ENCODE measurements at places on chromosomes 6 and 20. TPM values are rescaled to one million over a fixed set of nuclear protein-coding genes. Genes with fewer than 3 reads are reported as not detected.

- H3K36me3 ChIP-seq = no peaks in the 10 kb centered on the region
- peak overlapping the region; percentile 90 for H3K4me3 ChIP-seq
- peaks cover 5% of the 10 kb centered on the region for H3K4me1 ChIP-seq
Observed at GRCh38 chr6:122400462-122401089, 1.1 kb downstream of the HSF2 start.

- H3K36me3 ChIP-seq = no peaks in the 10 kb centered on the region
- no peaks in the 10 kb centered on the region for H3K27me3 ChIP-seq
- no peak for DNase-seq
Observed at GRCh38 chr6:112665114-112665513, 318.0 kb downstream of the RFPL4B start.

Gene SIGLEC1
- 4.6 TPM for total RNA-seq

Gene RPS6KA2
- 7.8 TPM for total RNA-seq

Gene COQ3
- total RNA-seq = 8.5 TPM

Gene ADGB
- total RNA-seq = 0.57 TPM

Gene HAO1
- total RNA-seq = not detected

- no peaks in the 10 kb centered on the region for H3K36me3 ChIP-seq
- peaks cover 16% of the 10 kb centered on the region for H3K27me3 ChIP-seq
- no peak for DNase-seq
- no peak overlapping the region for H3K4me3 ChIP-seq
- H3K27ac ChIP-seq = no peak overlapping the region
- no peaks in the 10 kb centered on the region for H3K4me1 ChIP-seq
Observed at GRCh38 chr6:39051399-39052122, 3.0 kb downstream of the GLP1R start.

DNA sequence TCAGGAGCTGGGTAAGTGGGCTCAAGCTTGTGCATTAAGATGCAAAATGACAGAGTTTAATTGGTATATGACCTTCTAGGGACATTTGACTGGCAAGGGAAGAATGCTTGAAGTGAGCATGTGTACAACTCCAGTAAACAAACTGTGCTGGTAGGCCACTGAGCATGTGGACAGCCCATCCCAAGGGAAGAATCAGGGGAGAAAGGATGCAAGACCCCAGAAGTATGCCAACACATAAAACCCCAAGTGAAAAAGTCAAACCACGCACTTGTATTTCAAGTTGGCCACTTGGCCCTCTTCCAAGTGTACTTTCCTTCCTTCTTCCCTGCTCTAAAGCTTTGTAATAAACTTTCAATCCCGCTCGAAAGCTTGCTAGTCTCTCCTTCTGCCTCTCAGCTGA lies 10.4 kb upstream of the THBD start:
- no peak for DNase-seq
- no peak overlapping the region for H3K4me3 ChIP-seq

- H3K4me1 ChIP-seq = no peaks in the 10 kb centered on the region
- DNase-seq = no peak
- no peaks in the 10 kb centered on the region for H3K36me3 ChIP-seq
- H3K27me3 ChIP-seq = no peaks in the 10 kb centered on the region
Observed at GRCh38 chr20:32632461-32633354, 41.0 kb downstream of the C20orf203 start.

Gene RBM24
- 2.8 TPM for total RNA-seq

DNA sequence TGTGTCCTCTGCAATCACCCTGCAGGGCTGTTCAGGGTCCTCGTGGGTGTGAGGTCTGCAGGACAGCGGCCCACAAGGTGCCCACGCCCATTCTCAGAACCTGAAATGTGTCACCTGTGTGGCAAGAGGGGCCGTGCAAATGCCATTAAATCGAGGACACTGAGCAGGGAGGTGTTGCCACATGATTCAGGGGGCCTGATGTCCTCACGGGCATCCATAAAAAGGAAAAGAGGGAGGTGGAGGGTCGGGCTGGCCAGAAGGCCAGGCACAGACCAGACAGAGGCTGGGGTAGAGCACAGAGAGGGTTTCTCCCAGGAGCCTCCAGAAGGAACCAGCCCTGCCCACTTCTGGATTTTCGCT lies 239.6 kb downstream of the ERMARD start:
- no peak overlapping the region for H3K27ac ChIP-seq
- no peak for DNase-seq
- H3K4me3 ChIP-seq = no peak overlapping the region
- H3K4me1 ChIP-seq = no peaks in the 10 kb centered on the region
- no peaks in the 10 kb centered on the region for H3K27me3 ChIP-seq

Gene GPR6
- total RNA-seq = not detected

DNA sequence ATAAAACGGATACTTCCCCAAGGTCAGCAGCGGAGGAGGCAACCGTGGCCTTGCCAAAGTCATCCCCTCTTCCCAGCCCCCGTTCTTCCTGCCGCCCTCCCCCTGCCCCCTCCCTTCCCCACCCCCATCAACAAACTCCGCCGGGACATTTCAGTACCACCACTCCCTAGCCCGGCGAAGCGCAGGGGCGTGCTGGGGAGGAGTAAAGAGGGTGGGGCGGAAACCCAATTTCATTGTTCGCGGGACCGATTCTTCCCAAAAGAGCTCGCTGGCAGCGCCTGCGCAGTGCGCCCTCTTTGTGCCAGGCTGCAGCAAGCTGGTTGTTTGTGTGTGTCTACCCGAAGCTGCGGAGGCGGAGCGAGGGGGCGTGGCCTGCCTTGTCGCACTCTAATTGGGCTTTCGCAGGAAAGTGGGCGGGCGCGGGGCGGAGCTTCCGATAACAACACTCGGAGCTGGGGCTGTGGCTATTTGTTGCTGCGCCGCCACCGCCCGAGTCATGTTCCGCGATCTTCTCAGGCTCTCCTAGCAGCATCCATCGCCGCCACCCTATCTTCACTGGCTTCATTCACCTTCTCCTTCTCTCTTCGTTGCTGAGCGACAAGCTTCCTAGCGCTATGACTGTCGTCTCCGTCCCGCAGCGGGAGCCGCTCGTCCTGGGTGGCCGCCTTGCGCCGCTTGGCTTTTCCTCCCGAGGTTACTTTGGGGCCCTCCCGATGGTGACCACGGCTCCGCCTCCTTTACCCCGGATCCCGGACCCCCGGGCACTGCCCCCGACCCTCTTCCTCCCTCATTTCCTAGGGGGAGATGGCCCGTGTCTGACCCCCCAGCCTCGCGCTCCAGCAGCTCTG lies at the start of gene PNRC1:
Gene PNRC1 (plus strand): TSS at position 471 of the 848 bp plus-strand sequence. CDS start 144 bp downstream, at position 615.
- H3K4me3 ChIP-seq = peak within 1 kb of the TSS; percentile 78
- peak; percentile 100 for DNase-seq
- peak within 1 kb of the TSS; percentile 99 for H3K27ac ChIP-seq
- peaks cover 2% of the 10 kb centered on the region for H3K36me3 ChIP-seq
- no peaks in the 10 kb centered on the region for H3K4me1 ChIP-seq

Gene GABRR1
- total RNA-seq = not detected

DNA sequence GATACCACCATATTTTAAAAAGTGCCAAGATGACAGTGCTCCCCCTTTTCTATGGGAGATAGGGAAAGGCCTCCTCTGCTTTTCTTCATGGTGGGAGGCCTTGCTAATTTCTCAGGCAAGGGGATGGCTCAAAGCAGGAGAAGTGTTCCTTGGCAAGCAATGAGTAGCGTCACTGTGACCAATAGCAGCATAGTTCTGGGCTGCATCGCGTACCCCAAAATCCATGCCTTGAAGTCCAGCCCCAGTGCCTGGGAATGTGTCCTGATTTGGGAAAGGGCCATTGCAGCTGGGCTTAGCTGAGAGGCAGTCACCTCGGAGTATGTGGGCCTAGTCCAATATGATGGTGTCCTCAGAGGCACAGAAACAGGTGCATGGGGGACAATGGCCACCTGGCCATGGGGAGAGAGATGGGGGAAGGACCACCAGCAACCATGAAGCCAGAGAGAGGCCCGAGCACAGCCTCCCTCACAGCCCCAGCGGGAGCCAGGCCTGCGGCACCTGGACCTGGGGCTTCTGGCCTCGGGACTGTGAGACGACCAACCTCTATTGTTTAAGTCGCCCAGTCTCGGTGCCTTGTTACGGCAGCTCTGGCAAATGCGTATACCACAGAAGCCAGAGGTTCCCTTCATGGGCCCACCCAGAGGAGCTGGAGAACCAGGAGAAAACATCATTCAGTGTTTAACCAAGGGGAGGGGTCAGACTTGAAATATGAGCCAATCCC lies 153.1 kb upstream of the RPS6KA2 start:
- DNase-seq = no peak
- H3K4me1 ChIP-seq = no peaks in the 10 kb centered on the region
- no peaks in the 10 kb centered on the region for H3K36me3 ChIP-seq
- H3K27ac ChIP-seq = no peak overlapping the region
- H3K27me3 ChIP-seq = no peaks in the 10 kb centered on the region

DNA sequence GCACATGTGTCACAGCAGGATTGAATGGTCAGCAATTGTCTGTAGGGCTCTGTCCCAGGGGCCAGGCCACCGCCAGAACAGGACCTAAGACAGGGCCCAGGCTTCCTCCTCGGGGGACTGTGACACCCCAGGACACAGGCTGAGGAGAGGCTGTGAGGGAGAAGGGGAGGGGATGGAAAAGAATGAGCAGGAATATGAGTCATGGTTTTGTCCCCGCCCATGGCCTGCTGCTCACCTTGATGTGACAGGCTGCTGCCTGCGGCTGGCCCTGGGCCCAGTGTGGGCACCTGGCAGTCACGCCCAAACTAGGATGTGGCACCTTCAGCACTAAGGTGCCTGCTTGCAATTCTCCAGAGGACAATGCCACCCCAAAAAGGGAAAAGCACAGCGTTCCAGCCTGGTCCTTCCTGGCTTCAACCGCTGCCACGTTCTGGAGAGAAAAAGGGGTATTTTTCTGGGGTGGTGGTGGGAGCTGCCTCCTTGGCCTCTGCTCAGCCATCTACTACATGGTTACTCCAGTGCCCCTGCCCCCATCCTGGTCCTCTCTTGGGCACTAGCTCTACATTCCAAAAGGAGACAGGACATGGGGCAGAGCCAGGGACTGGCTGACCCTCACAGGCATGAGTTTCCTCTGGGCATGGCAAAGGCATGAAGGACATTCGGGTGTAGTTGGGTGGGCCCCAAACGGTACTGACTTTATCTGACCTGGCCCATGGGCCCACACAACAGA lies 93.4 kb downstream of the SLC22A23 start:
- no peaks in the 10 kb centered on the region for H3K36me3 ChIP-seq
- peaks cover 10% of the 10 kb centered on the region for H3K4me1 ChIP-seq
- peak; percentile 91 for DNase-seq
- H3K27me3 ChIP-seq = no peaks in the 10 kb centered on the region
- H3K4me3 ChIP-seq = no peak overlapping the region

- H3K4me3 ChIP-seq = no peak overlapping the region
- DNase-seq = no peak
- no peaks in the 10 kb centered on the region for H3K27me3 ChIP-seq
- no peaks in the 10 kb centered on the region for H3K4me1 ChIP-seq
- no peaks in the 10 kb centered on the region for H3K36me3 ChIP-seq
Observed at GRCh38 chr6:110101885-110102284, 77.6 kb downstream of the WASF1 start.

Gene PMEPA1
- 13.0 TPM for total RNA-seq

- H3K4me3 ChIP-seq = no peak overlapping the region
- no peaks in the 10 kb centered on the region for H3K4me1 ChIP-seq
- DNase-seq = no peak
Observed at GRCh38 chr6:129521946-129522345, 188.0 kb downstream of the ARHGAP18 start.

Gene AIF1
- total RNA-seq = 5.0 TPM

Gene PPP1R3D
- 9.2 TPM for total RNA-seq

DNA sequence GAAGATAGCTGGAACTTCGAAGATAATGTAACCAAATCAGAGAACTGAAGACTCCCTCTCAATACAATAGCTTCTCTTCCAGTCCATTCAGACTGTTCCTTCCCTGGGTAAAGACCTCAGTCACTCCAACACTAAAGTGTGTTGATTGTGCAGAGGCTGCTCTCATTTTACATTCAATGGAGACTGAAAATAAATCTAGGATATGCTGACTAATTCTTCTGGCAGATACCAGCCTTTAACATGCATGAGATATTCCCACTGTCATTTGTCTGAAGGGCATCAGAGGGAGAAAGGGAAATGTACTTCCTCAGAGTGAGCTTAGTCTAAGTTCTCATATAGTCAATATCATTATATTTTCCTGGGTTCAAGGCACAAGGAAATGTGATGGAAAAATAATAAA lies 166.4 kb upstream of the IRAK1BP1 start:
- no peaks in the 10 kb centered on the region for H3K4me1 ChIP-seq
- H3K27ac ChIP-seq = no peak overlapping the region
- no peaks in the 10 kb centered on the region for H3K36me3 ChIP-seq
- no peaks in the 10 kb centered on the region for H3K27me3 ChIP-seq
- DNase-seq = no peak
- no peak overlapping the region for H3K4me3 ChIP-seq

DNA sequence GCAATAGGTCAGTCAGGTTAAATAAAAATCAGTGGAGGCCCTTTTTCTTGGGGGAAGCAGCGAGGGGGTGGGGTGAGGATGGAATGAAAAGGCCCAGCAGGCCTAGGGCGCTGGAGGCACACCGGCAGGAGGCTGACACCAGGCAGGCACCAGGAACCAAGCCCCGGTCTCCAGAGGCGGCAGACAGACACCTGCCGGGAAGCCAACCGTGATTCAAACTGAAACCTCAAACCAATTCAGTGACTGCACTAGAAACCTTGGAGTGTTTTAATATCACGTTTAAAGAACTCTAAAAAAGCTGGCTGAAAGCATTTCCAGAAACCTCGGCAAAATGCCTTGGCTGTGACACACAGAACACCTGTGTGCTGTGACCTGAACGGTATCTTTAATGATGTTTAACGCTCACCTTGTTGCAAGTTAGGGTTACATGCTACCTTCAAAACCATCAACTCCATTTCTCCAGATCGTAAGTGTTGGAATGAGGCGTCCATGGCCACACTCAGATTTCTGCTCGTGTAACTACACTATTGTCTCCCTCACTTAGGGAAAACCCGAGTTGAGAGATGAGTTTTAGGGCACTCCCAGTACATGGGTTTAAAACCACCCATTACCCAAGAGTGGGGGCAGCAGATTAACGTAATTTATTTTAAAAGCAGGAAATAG lies 27.2 kb downstream of the DIDO1 start:
- peaks cover 13% of the 10 kb centered on the region for H3K4me1 ChIP-seq
- no peak for DNase-seq
- H3K4me3 ChIP-seq = no peak overlapping the region
- peaks cover 6% of the 10 kb centered on the region for H3K36me3 ChIP-seq
- no peak overlapping the region for H3K27ac ChIP-seq

- H3K4me1 ChIP-seq = no peaks in the 10 kb centered on the region
- H3K27ac ChIP-seq = no peak overlapping the region
- DNase-seq = no peak
- no peaks in the 10 kb centered on the region for H3K27me3 ChIP-seq
Observed at GRCh38 chr6:11931296-11932035, 80.6 kb upstream of the HIVEP1 start.

- no peaks in the 10 kb centered on the region for H3K4me1 ChIP-seq
- H3K27ac ChIP-seq = no peak overlapping the region
- peak; percentile 7 for DNase-seq
- H3K4me3 ChIP-seq = no peak overlapping the region
- H3K27me3 ChIP-seq = no peaks in the 10 kb centered on the region
Observed at GRCh38 chr20:24895431-24895830, 53.6 kb upstream of the CST7 start.

- no peaks in the 10 kb centered on the region for H3K36me3 ChIP-seq
- no peak for DNase-seq
- H3K27me3 ChIP-seq = no peaks in the 10 kb centered on the region
- no peaks in the 10 kb centered on the region for H3K4me1 ChIP-seq
Observed at GRCh38 chr20:258963-259362, 1.4 kb downstream of the DEFB132 start.

Gene MAPK14
- 76.1 TPM for total RNA-seq

- H3K4me3 ChIP-seq = no peak overlapping the region
- no peaks in the 10 kb centered on the region for H3K4me1 ChIP-seq
Observed at GRCh38 chr20:16459019-16459700, 114.1 kb downstream of the KIF16B start.

Data from colonic mucosa (tissue), 4 donors.